ENCODE measurements at places on chromosomes 2 and 18.

DNA sequence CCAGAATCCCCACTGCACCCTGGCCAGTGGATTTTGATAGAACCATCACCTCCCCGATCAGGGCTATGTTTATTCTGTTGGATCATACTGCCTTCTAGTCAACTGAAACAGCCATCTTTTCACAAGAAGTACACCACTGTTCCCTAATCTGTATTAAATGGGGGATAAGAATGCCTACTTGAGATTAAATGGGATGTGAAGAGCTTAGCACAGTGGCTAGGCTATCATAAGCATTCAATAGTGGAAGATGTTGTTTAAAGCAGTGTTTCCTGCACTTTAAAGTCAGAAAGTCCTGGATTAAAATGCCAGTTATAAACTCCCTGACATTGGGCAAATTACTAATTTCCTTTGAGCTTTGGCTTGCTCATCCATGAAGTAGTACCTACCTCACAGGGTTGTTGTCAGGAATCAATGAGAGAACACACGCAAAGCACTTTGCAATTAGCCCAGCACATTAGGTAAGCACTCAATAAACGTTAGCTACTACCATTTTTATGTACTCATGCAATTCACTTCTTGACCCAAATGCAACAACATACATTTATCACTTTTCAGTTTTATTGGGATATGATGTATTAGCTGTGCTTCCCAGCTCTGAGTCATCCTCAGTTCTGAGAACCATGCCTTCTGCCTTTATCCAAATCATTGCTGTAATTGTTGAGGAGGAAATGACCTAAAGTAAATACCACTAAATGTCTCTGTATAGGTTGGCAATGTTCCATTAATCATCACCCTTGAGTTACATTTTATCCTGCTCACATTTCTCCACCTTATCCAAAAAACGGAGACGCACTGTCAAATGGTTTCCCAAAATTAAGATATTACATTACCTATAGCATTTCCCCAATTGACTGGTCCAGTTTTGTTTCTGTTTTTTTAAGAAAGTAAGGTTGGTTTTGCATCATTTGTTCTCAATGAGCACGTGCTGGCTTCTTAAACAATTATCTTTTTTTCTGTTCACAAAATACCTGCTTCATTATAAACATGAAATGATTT lies 2.1 kb downstream of the TMEM247 start:
- DNase-seq, result peak; percentile 69

DNA sequence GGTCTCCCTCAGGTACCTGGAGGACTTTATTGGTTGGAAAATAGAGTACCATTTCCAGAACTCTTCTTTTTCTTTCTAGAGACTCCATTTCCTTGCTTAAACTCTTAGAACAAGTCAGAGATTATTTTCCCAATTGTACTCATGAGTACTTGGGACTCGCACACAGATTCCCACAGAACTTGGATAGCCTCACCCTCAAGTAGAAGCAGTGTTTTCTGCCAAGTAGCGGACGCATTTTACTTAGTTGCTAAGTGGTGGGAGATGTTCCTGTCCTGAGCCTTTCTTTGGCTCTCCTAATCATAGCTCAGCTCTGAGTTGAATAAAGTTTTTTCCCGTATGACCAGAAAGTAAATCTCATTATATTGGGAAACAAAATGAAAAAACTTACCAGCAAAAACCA lies 17.2 kb downstream of the SLC30A3 start:
- DNase-seq, result no peak

DNA sequence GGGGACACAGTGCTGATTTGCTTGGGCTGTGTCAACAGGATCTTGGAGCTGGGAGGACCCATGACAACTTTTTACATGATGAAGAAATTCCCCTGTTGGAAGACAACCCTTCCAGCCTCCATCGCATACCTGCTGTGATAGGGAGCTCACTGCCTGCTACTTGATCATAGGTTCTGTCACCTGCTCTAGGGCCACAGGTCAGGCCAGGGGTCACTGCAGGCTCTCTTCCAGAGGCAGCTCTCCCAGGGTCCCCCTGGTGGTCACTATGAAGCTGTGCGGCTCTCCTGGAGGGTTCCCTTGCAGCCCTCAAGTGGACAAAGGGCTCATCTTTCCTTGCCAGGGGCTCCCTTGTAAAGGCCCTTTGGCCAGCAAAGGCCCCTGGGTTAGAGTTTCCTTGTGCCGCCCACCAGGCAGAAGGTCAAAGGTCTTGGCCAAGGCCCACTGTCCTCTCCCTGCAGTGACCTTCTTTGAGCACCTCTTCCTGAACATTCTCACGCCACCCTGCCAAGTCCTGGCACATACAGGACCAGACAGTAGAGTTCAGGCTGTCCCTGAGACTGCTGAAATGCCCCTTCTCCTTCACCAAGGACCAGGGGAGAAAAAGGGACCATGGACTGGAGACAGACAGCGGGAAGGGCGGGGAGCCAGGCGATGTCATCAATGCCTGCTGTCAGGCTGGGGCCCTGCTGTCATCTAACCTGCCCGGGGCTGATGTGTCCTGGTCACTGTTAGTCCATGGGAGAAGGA lies 345.1 kb downstream of the DYSF start:
- DNase-seq, result peak; percentile 7

DNA sequence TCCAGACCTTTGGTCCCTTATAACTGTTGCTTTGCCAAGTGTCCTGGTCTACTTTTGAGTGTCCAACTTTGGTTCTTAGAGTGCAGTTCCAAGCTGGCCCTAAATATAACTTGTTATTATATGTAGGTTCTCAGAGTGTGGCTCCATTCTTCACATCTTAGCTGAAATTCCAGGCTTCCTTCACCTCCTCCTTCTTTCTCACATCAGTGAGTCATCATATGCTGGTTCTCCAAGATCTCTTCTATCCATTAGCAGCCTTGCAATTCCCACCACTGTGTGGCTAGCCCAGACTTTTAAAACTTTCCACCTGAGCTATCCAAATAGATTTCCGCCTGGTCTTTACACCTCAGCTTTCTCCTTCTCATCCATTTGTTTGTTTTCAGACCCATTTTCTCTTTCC lies 12.6 kb upstream of the CXCR4 start:
- DNase-seq, result no peak

GRCh38 chr2:37809525-37809924 lies 115.6 kb upstream of the RMDN2 start:
- DNase-seq, result peak; percentile 22

DNA sequence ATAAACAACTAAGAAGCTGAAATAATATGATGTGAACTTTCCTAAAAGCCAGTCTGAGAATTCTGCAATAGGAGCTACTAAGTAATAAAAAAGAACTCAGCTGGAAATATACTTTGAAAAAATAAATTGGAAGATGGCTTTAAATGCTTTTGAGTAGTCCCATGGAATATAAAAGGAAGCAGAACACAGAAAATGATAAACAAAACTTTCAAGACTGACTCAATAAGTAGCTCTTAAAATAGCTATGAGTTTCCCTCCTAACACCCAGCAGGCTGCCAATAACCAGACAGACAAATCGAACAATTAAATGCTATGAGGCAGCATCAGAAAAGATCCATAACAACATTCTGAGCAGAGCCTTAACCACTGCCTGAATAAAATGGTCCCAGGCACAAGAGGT lies 319.9 kb downstream of the DPP10 start:
- no peak for DNase-seq

DNA sequence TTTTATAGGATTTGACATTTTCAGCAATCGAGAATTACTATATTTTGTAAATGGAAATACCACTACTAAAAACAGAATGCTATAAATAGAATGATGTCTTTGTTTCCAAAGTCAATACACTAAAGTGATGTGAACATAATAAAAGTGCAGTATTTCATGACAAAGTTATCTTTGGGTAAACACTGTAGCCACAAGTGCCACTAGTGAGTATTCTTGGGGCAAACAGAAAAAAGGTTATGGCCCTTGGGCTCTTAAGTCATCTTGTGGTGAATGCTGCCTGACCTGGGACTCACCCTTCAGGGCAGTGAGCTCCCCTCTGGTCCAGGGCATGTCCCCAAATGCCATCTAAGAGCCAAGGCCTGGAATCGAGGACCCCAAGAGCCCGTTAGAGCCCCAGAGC lies 99.2 kb upstream of the KYNU start:
- no peak for DNase-seq

DNA sequence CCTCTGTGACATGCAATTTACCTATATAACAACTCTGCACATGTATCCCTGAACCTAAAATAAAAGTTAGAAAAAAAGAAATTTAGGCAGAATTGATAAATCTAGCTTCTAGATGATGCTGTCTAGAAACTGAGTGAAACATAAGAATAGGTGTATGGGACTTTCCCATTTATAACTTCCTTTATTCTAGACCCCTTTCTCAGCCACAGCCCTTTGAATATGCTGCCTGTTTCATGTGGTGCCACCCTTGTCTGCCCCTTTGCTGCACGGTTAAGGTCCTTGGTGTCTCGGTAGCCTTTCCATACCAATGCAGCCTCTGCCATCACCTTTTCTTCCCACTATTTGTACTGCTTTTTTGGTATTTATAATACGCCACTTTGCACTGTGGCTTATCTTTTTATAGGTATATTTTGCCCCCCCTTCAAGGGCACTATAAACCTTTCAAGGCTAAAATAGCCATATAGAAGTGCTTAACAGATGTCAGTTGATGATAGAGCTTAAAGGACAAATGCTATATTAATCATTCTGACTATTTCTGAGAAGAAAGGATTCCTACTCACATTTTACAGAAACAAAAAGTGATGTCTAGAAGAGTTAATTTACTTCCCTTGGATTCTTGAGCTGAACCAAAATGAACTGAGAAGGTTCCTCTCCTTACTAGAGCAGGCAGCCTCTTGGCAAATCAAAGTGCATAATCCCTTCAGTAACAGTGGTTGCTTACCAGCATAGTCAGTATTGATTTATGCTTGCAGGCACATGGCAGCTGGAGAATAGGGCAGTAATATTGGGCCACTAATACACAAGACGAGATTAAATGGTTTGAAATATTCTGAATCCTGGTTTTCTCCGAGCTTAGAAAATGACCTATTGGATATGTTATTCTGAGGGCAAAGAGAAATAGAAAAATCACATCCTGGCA lies 88.1 kb upstream of the CYP26B1 start:
- no peak for DNase-seq

- DNase-seq, result peak; percentile 60
These were observed 2.9 kb upstream of the ATOH8 start for GRCh38 chr2:85750587-85751575.

GRCh38 chr18:44564922-44565321 lies 115.8 kb upstream of the SETBP1 start:
- DNase-seq, result no peak

- no peak for DNase-seq
These were observed 7.2 kb downstream of the PDCD1 start for GRCh38 chr2:241851325-241852115.

DNA sequence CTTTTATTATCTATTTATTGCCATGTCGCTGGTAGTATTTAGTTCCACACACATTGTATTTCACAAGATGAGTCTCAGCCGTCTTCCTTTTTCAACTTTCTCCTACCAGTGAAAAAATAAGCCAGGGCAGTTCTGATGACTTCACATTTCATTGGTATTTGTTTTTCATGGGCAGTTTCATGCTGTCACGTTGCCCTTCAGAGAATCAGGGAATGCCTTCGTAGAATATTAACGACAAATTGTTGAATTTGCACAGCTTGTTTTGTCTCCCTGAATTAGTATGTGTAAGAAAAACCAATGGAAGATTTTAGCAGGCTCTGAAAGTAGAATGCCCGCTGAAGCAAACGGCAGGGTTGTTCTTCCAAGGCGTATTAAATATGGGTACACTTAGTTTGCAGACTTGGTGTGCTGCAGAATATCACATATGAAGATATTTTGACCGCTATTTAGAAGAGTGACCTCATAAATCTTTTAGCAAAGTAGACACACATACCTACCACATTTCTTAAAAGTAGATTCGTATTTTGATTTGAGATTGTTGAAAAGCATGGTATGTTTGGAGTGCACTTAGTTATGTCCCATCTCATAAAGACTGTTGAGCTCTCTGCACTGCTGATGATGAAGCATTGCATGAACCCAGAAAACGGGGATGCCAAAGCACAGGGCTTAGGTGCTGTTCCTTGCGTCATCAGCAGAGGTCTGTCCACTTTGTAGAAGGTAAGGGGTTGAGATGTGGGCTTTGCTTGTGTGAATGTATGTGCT lies 2.9 kb downstream of the NEDD4L start:
- DNase-seq, result peak; percentile 29

DNA sequence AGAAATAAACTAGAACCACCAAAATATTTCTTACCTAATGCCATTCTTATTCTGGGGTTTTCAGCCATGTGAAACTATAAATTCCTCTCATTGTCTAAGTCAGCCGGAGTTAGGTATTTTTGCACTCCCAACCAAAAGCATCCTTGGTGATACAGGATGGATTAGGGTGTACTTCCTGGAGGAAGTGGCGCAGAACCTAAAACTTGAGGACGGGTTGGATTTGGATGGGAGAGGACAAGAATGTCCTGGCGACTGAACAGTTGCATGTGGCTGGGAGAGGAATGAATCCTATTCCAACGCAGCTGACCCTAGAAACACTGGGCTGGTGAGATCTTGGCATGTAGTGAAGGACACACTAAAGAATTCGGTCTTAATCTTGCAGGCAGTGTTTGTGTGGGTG lies 58.5 kb downstream of the E2F6 start:
- DNase-seq, result no peak

- peak; percentile 81 for DNase-seq
These were observed at the start of gene FRZB for GRCh38 chr2:182866461-182867406. Gene FRZB, minus strand, starts transcription at chr2:182866637. Its CDS starts 85 bp downstream, at chr2:182866552.

DNA sequence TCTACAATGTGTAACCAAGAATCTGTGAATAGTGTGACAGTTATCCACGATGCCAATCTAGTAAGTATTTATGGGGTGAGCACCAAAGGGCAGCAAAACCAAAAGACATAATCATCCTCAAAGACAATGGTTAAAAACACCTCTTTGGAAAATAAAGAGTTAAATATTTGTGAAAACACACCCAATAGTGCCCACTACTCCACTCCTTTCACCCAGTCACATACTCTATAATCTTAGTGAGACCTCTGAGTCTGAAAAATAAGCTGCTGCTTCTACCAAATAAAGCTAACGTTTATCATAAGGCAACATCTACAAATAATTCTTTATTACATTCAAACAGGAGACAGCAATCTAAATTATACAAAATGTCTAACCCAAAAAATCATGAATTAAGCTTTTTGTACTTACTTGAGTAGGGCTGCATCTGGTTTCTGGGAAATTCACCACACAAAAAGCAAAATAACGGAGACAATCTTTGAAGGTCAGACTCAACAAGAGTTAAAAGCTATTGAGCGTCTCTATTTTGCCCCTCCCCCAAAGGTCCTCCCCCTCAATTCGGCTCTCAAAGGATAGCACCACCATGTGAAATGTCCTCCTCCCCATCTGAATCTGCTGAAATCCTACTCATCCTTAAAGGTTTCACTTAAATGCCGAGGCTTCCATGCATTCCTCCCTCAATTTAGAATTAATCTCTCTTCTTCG lies 2.0 kb downstream of the RAPH1 start:
- DNase-seq, result peak; percentile 16

DNA sequence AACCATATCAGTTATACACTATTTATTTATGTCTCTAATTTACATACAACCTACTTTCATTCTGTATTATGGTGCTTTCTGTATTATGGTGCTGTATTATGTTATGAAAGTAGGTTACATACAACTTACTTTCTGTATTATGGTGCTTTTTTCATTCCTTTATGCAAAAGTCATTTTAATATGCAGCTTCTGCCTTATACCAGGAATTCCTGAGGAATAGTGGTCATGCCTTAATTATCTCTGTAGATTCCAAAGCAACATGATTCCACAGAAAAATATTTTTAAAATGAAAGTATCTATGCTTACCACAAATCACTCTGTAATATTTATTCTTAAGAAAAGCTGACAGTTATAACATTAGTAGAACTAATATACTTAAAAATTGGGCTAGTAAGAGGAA lies 922.0 kb upstream of the NRXN1 start:
- no peak for DNase-seq

All from NCI-H69 (cell line).